ENCODE measurements at places on chromosomes 4 and X.

- no peak for DNase-seq
Measured at GRCh38 chrX:109753256-109753655, 20.2 kb upstream of the ACSL4 start.

- peak; percentile 25 for DNase-seq
Measured at GRCh38 chr4:159103384-159103990, 608 bp downstream of the RAPGEF2 start.

- DNase-seq = no peak
Measured at GRCh38 chr4:155497306-155497705, 120.5 kb upstream of the MAP9 start.

DNA sequence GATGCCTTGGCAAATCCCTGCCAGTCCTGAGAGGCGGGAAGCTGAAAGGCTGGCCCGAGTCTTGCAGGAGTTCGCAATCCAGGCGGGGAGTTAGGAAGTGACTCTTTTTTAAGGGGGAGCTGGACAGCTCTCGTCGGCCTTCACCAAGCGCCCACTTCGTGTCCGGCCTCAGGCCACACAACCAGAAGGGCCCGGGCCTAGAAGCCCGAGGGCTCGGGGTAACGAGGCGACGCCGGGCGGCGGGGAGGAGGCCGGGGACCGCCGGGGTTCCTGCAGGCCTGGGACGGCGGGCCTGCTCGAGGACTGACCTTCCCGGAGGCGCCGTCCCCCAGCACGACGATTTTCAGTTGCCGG lies 395 bp downstream of the RAB28 start:
- peak; percentile 4 for DNase-seq

DNA sequence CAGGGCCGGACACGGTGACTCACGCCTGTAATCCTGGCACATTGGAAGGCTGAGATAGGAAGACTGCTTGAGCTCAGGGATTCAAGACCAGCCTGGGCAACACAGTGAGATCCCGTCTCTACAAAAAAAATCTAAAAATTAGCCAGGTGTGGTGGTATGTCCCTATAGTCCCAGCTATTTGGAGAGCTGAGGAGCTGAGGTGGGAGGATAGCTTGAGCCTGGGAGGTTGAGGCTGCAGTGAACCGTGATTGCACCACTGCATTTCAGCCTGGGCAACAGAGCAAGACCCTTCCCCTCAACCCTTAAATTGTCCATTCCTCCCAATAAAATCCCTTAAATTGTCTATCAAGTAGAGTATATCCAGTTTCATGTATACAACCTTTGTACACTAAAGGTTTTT lies 17.0 kb downstream of the OTUD6A start:
- DNase-seq = no peak

DNA sequence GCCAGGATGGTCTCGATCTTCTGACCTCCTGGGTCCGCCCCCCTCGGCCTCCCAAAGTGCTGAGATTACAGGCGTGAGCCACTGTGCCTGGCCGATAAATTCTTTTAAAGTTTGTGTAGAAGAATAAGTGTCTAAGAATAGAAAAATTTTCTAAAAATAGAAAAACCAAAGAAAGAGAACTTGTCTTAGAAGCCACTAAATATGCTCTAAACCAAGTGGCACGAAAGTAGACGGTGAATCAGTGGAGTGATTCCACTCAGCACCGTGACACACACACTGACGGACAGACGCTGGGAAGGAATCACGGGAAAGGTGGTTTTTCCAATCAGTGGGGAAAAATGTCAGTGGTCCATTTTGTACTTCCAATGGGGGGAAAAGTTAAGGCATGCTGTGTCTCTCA lies 72.7 kb upstream of the PSAPL1 start:
- DNase-seq = no peak

DNA sequence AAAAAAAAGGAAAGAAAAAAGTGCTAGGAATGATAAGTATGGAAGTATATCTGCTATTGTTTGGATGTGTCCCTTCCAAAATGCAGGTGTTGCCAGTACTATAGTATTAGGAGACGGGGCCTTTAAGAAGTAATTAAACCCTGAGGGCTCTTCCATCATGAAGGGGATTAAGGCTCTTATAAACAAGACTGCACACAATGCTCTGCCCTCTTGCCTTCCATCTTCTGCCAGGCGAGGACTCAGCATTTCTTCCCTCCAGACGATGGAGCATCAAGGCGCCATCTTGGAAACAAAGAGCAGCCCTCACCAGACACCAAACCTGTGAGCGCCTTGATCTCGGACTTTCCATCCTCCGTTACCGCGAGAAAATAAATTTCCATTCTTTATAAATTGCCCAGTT lies 120.1 kb upstream of the GPM6A start:
- no peak for DNase-seq

GRCh38 chr4:4641254-4641653 lies 99.4 kb upstream of the STX18 start:
- DNase-seq = no peak

DNA sequence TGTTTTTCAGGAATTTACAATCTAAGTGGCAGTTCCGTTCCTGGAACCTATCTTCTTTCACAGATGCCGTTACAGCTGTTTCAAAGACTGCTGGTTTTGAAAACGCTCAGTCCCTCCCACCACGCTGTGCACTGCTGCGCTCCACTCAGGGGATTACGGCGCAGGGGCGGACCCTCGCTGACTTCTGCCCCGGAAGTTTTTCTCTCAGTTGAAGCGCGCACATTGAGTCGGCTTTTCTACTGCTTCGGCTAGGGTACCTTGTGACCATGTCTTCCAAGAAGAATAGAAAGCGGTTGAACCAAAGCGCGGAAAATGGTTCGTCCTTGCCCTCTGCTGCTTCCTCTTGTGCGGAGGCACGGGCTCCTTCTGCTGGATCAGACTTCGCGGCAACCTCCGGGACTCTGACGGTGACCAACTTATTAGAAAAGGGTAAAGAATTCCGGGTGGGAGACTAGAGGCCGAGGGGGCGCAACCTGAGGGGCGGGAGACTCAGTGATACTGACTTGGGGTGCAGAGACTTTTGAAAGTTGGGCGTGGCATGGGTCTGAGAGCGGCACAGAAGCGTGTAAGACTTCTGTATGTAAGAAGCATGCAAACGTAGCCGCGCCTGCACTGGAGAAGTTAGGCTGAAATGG lies 597 bp upstream of the NUDT6 start:
- DNase-seq = peak; percentile 90

GRCh38 chr4:38004062-38004461 lies 43.9 kb downstream of the PTTG2 start:
- DNase-seq = no peak

GRCh38 chr4:52172166-52172565 lies 121.1 kb downstream of the SPATA18 start:
- no peak for DNase-seq

GRCh38 chr4:53841711-53842110 lies 222.7 kb downstream of the CHIC2 start:
- DNase-seq = no peak

GRCh38 chr4:23710298-23710697 lies 179.5 kb downstream of the PPARGC1A start:
- no peak for DNase-seq

GRCh38 chr4:38672074-38672396 lies 8.0 kb downstream of the KLF3 start:
- DNase-seq = no peak

GRCh38 chrX:134692233-134692632 lies 34.0 kb upstream of the PLAC1 start:
- no peak for DNase-seq

DNA sequence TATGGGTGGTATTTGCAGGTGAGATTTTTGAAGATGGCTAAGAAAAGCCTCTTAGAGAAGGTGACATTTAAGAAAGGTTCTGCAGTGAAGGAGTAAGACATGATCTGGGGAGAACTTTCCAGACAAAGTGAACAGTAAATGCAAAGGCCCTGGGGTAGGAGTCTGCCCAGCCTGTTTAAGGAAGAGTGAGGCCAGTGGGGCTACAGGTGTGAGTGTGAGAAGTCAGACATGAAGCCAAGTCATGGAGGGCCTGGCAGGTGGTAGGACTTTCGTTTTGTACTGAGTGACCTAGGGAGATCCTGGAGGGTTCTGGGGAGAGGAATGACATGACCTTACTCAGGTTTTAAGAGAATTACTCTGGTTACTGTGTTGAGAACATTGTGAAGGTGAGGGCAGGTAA lies 21.5 kb downstream of the COQ2 start:
- DNase-seq = no peak

GRCh38 chr4:144645631-144646522 lies at the start of gene HHIP:
Gene HHIP, plus strand, starts transcription at chr4:144646156. Its CDS starts 520 bp downstream, at chr4:144646676.
- DNase-seq = no peak

GRCh38 chrX:48540480-48540879 lies 966 bp downstream of the TBC1D25 start:
- no peak for DNase-seq

DNA sequence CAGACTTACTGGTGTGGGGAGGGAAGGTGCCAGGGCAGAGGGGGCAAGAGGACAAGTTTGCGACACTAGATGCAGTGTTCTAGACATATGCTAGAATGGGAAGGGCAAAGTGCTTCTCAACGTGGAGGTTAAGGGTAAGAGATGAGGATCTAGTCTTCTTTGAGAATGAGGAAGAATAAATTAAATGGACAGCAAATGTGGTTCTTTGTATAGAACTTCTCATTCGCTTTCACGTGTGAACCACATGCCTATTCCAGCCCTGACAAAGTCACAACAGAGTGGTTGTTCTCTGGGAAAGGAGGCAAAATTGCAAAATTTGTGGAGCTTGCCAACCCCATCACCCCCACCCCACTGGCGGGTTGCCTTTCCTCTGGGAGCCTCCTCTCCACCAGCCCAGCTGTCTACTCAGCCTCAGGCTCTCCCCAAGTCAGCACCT lies 1.5 kb upstream of the ANXA5 start:
- DNase-seq = no peak

DNA sequence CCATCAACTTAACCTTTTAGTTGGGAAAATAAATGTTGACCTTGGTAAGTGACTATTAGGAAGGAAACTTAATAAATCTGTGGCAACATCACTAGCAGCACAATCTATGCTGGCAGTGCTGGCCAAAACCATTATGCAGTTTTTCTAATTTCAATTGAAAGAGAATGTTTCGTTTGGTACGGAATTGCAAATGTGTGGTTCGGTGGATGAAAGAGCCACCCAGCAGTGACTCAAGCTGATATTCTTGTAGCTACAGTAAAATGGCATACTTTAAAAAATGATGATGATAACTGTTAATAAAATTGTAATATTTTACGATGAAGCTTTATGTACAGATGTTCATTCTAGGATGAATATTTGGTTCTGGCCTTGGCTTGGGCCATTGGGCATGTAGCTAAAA lies 40.7 kb upstream of the AP1S2 start:
- no peak for DNase-seq

- peak; percentile 53 for DNase-seq
Measured at GRCh38 chr4:3346146-3346545, 53.3 kb downstream of the RGS12 start.

- DNase-seq = no peak
Measured at GRCh38 chr4:5164221-5164912, 113.1 kb downstream of the STK32B start.

DNA sequence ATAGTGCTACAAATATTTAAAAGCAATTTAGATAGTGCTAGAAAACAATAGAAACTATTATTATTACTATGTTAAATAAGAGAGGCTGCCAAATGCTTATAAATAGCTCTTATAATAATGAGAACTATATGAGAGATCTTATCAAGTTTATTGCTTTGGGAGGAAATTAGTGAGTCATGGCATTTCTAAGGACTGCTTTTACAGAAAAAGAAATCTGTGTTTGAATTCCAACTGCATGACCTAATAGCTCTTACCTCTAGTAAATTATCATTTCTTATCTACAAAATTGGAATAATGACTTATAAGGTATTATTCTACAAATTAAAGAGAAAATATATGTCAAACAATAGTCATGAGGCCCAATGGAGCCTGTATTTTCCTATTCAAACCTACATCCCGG lies 177.2 kb downstream of the GABRG1 start:
- DNase-seq = no peak

- DNase-seq = no peak
Measured at GRCh38 chr4:110201502-110201901, 3.1 kb upstream of the ELOVL6 start.

DNA sequence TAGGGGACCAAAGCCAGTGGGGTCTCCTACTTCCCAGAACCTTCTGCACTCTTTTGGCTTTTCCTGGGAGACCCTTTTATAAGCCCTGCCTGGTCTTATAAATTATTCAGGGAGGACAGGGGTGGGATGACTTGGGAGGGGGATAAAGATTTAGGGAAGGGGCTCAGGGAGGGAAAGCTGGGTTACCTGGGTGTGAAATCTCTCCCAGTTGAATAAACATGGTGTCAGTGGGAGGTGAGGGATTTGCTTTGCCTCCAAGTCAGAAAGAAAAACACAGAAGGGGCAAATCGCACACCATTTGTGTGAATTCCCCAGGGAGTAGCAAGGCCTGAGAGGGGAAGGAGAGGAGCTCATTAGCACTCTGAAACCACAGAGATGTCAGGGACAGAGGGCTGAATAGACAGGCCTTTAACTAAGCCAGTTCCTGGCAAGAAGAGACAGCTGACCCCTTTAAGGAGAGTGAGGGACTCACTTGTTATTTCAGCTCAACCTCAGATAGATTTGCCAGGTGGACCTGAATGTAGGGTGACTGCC lies at the start of gene RIPPLY1:
RIPPLY1 (minus strand) TSS at position 51 of the 534 bp plus-strand sequence. CDS start 54 bp downstream, outside the sequence.
- no peak for DNase-seq

DNA sequence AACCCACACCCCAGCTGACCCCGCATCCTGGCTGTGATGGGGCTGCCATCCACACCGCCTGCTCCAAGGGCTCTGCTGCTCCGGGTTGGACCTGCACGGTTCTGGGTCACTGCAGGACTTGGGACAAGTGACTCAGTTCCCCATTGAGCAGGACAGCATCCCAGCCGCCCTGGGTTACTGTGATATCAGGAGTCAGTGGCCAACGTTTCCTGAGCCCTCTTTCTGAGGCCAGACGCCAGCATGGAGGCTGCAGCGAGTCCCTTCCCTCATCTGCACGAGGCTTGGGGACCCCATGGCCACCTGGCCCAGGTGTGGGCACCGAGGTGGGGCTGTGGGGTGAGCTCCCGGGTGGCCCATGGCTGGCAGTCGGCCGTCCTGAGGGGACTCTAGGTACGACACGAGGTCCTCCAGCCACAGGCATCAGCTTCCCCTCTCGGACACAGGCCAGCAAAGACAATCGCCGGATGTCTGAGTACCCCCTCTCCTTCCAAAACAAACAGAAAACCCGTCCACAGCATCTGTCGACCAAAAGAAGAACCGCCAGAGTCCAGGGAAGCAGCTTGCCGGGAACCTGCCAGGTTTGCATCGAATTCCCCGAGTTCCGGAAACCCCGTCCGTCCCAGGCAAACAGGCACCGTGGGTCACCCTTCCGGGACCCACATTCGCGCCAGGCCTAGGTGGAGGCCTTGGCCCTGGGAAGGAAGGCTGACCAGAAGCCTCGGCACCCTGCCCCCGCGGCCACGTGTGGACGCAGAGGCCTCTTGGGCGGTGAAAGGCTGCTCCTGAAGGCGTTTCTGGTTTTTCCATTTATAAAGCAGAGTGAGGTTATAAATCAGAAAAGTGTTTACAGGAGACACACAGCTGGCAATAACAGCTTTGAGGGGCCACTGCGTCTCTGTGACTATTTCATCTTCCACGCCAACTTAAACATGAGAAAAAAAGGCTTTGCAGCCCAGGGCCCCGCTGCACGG lies 136.0 kb downstream of the FAM53A start:
- DNase-seq = no peak

DNA sequence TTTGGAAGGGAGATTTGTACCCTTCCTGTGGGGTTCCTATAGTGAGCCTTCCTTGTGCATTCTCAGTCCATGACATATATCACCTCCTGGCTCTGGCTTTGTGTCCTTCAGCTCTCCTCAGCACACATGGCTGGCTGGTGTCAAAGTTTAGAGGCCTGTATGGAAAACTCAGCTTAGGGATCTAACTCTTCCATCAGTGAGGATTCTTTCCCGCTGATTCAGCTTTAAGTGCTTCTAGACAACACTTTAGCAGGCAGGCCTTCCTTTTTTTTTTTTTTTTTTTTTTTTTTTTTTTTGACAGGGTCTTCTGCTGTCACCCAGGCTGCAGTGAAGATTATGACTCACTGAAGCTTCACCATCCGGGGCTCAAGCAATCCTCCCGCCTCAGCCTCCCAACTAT lies 84.2 kb downstream of the NPNT start:
- DNase-seq = no peak

All from CD4-positive, alpha-beta T cell treated with Interleukin-15 for 4 hours (primary cell).